GM04504 (cell line): ENCODE measurements at places on chromosomes 1 and 21.

GRCh38 chr21:27528697-27529096, 561.8 kb upstream of the ADAMTS5 start:
- DNase-seq: no peak

GRCh38 chr21:46394595-46395104, 64.0 kb upstream of the DIP2A start:
- DNase-seq: no peak

DNA sequence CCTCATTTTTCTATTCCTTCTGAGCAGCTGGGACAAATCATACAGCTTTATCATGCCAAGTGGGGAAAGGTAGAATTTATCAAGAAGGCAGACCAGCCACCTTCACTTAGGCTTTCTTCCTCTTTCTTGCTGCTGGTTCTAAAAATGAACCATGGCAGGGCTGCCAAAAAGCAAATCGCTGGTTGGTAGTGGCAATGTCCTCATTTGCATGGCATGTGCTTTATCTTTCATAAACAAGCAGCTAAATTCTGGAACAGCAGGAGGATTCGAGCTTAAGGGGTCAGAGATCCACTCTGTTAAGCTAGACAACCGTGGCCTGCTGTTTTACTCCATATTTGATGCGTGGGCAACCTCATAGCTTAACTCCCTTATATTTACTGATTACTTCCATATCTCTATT, 91.3 kb downstream of the RPE65 start:
- DNase-seq: no peak

DNA sequence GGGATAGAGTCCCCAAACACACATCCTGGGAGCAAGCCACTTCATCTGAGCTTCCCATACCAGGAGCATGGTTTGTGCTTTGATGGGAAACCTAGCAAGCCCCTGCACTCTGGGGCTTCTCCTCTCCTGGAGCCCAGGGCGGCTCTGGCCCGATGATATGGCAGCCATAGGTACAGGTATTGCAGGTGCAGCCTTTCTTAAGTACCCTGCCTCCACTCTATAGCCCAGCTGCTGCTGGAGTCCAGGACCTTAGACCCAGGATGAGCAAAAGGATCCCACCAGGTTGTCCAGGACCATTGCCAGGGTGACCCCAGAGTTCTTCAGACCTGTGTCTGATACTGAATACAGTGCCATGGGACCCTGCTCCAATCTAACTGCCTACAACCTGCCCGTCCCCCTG, 4.2 kb downstream of the C1orf226 start:
- no peak for DNase-seq

GRCh38 chr1:1946540-1946939, 27.5 kb upstream of the TMEM52 start:
- no peak for DNase-seq

GRCh38 chr1:233112186-233113008, 162.0 kb downstream of the NTPCR start:
- DNase-seq: no peak

GRCh38 chr1:26378088-26378878, 5.7 kb upstream of the ZNF683 start:
- peak; percentile 90 for DNase-seq
